Hair follicle dermal papilla cell (primary cell): ENCODE measurements at places on chromosomes 2 and 18. TPM values are rescaled to one million over a fixed set of nuclear protein-coding genes. Genes with fewer than 3 reads are reported as not detected.

NEU4 gene
- not detected in 2 replicates for total RNA-seq

FBLN7 gene
- total RNA-seq = 0.65 and 1.3 TPM in 2 replicates

SLC23A3 gene
- total RNA-seq = 0.85 and 1.5 TPM in 2 replicates

SERPINB12 gene
- 0.32 TPM in 1 of 2 replicates, not detected in the other for total RNA-seq

MAP3K20 gene
- 57.9 and 66.5 TPM in 2 replicates for total RNA-seq

RAB6C gene
- not detected in 2 replicates for total RNA-seq

TRIM54 gene
- not detected in 2 replicates for total RNA-seq

RMDN2 gene
- total RNA-seq = 7.2 and 9.4 TPM in 2 replicates

GCKR gene
- total RNA-seq = 0.32 and 0.36 TPM in 2 replicates

TDRD15 gene
- total RNA-seq = not detected in 2 replicates

POTEJ gene
- not detected in 2 replicates for total RNA-seq

MYOM1 gene
- 0.32 and 0.36 TPM in 2 replicates for total RNA-seq

CCDC85A gene
- 2.9 and 3.4 TPM in 2 replicates for total RNA-seq

IL36A gene
- total RNA-seq = not detected in 2 replicates

GPD2 gene
- 48.6 and 49.7 TPM in 2 replicates for total RNA-seq

MPP4 gene
- 0.73 and 0.97 TPM in 2 replicates for total RNA-seq

ASPRV1 gene
- total RNA-seq = 0.12 and 0.32 TPM in 2 replicates

IWS1 gene
- total RNA-seq = 30.1 and 36.2 TPM in 2 replicates

ALK gene
- 0.12 and 0.16 TPM in 2 replicates for total RNA-seq

VWA3B gene
- total RNA-seq = not detected in 2 replicates

CRYBA2 gene
- not detected in 2 replicates for total RNA-seq

GLI2 gene
- 5.1 and 19.0 TPM in 2 replicates for total RNA-seq

RGPD4 gene
- under 0.01 TPM in 1 of 2 replicates, not detected in the other for total RNA-seq

PTH2R gene
- 0.16 TPM in 1 of 2 replicates, not detected in the other for total RNA-seq

DHRS9 gene
- 0.16 TPM in 1 of 2 replicates, not detected in the other for total RNA-seq

RFX8 gene
- total RNA-seq = 6.8 and 17.0 TPM in 2 replicates

KIDINS220 gene
- total RNA-seq = 91.6 and 109 TPM in 2 replicates

GPAT2 gene
- total RNA-seq = 4.1 and 10.2 TPM in 2 replicates

USP40 gene
- 36.5 and 36.6 TPM in 2 replicates for total RNA-seq

RNU2-63P gene
- under 0.01 TPM in 1 of 2 replicates, not detected in the other for total RNA-seq

CHRNG gene
- total RNA-seq = not detected in 2 replicates

SPAST gene
- total RNA-seq = 18.7 and 19.4 TPM in 2 replicates

TLX2 gene
- not detected in 2 replicates for total RNA-seq

IL1R2 gene
- 0.49 and 1.3 TPM in 2 replicates for total RNA-seq

TRABD2A gene
- total RNA-seq = 0.36 and 1.3 TPM in 2 replicates

GCG gene
- not detected in 2 replicates for total RNA-seq

LRRTM1 gene
- not detected in 2 replicates for total RNA-seq

UGT1A10 gene
- total RNA-seq = not detected in 2 replicates

AMER3 gene
- not detected in 2 replicates for total RNA-seq
